ENCODE measurements at places on chromosomes 5 and 9.

GRCh38 chr9:90825586-90825985, 24.0 kb downstream of the SYK start:
- no peak for DNase-seq

- DNase-seq = no peak
These were observed 80.8 kb downstream of the TLR4 start for GRCh38 chr9:117784996-117785395.

GRCh38 chr5:6419340-6419852, 29.3 kb upstream of the UBE2QL1 start:
- DNase-seq = no peak

GRCh38 chr5:172493002-172493401, 38.7 kb upstream of the SH3PXD2B start:
- no peak for DNase-seq

DNA sequence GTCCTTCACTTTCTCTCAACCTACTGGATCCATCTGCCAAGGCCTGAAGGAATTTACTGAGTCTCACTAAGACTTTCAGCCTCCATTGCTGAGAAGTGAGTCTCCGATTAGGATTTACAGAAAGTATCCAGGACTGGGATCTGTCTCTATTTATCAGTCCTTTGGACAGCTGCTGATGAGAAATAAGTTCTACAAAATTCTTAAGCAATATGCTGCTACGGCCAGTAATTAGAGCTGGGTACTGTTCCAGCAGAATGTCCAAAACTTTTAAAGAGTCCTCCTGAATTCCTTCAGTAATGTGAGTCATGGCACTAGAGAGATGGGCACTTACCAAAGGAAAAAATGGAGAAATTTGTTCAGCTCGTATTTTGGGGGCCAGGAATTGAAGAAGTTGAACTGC, 5.9 kb downstream of the TEX10 start:
- peak; percentile 82 for DNase-seq

DNA sequence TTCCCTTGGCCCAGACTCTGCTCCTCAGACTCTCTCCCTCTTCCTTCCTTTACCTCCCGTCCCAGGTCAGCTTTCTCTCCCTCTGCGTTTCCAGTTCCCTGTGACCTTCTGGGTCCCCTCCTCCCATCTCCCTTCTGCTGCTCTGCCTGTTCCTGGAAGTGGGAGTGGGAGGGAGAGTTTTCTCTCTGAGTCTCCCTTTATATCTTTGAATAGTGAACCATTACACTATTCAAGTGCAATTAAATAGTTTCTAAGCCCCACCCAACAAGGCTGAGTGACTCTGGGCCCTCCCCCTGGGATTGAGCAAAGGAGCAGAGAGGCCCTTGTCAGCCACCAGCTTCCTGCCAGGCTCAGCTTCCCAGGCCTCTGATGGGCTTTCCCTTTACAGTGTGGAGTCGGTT, 34.8 kb downstream of the THBS4 start:
- no peak for DNase-seq

DNA sequence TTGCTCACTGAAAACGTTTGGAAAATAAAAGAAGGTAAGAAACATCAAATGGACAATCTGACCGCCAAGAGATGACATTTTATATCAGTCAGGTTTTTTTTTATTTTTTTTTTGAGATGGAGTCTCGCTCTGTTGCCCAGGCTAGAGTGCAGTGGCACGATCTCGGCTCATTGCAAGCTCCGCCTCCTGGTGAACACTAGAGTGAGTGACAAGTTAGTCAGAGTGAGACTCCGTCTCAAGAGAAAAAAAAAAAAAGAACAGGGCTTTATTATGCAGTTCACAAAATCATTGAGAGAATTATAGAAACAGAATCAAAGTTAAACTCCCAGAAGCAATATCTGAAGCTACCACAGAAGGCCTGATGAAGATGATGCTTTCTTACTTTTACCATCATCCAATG, 70.1 kb downstream of the DTWD2 start:
- no peak for DNase-seq

DNA sequence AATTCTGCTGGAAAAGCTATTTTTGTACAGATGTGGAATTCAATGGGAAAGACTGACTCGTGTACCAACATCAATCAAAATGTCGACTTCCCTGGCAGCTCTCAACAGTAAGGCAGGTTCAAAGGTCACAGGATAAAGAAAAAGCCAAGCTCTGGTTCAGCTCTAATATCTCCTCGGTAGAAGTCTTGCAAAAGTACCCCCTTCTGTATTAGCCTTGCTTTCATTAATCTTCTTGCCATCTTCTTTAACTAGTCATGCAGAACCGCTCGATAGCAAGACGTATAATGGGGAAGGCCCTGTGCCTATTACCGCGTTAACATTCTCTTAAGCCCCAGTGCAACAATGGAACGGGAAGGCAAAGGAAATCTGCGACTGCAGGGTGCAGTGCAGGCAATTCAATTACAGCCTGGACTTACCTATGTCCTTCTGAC, 201.2 kb downstream of the GAPVD1 start:
- DNase-seq = no peak

GRCh38 chr5:160291467-160291866, 20.9 kb downstream of the CCNJL start:
- no peak for DNase-seq

GRCh38 chr5:133914434-133914833, 54.0 kb downstream of the C5orf15 start:
- no peak for DNase-seq

DNA sequence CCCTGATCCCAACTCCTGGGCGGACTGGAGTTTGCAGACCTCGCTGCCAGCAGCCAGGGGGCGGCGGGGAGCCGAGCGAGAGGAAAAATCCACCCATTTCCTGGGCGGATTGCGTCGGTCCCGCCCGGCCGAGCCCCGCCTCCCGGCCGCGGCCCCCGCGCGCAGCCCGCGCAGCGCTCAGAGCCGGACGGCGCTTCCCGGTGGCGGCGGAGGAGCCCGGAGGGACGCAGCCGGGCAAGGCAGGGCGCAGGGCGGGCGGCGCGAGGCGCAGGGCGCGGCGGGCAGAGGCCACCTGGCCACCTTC, at the start of gene OLFM1:
OLFM1 (plus strand) TSS at position 180 of the 304 bp plus-strand sequence. CDS start 322 bp downstream, outside the sequence.
- DNase-seq = peak; percentile 75

- no peak for DNase-seq
These were observed 126.8 kb downstream of the TMEM174 start for GRCh38 chr5:73299665-73300336.

DNA sequence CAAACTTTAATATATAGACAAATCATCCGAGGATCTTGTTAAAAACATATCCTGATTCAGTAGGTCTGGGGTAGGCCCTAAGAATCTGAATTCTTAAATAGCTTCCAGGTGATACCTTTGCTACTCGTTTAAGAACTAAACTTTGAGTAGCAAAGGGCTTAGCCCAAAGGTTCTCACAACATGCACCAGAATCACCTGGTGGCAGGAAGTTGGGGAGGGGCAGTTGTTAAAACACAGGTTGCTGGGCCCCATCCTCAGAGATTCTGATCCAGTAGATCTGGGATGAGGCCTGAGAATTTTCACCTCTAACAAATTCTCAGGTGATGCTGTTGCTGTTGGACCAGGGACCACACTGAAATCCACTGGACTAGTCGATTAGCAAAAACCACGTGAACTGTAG, 20.0 kb upstream of the RGMB start:
- no peak for DNase-seq

DNA sequence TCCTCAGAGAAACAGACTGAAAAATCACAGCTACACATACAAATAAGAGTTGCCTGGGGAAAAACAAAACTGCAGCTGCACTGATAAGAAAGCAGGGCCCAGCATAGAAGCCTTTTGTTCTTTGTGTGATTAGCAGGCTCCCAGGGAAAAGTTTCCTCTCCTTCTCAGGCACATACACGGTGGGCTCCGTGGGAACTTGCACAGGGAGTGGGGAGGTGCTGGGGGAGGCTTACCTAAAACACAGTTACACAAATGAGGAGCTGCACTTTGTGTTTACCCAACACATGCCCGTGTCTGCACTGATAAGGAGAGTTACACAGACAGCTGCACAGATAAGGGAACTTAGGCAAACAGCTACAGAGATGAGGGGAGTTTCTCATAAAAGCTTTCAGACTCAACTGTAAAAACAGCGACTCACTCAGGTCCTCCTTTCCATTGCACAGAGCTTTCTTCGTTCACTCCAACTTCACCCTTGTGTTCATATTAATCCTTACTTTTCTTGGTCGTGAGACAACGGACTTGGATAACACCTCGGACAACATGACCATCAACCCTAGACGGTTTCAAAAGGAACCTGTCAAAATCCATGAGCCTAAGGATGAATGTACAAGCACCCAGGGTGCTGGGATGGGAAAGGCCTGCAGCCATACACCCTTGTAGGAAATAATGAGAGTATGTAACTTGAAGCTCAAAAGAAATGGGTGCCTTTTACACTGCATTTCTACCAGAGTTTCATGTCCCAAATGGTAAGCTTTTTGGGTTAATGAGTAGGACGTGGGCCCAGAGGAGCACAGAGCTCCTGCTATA, 50.8 kb downstream of the SERINC5 start:
- DNase-seq = no peak

- peak; percentile 90 for DNase-seq
These were observed 105.8 kb downstream of the EFNA5 start for GRCh38 chr5:107564931-107565372.

DNA sequence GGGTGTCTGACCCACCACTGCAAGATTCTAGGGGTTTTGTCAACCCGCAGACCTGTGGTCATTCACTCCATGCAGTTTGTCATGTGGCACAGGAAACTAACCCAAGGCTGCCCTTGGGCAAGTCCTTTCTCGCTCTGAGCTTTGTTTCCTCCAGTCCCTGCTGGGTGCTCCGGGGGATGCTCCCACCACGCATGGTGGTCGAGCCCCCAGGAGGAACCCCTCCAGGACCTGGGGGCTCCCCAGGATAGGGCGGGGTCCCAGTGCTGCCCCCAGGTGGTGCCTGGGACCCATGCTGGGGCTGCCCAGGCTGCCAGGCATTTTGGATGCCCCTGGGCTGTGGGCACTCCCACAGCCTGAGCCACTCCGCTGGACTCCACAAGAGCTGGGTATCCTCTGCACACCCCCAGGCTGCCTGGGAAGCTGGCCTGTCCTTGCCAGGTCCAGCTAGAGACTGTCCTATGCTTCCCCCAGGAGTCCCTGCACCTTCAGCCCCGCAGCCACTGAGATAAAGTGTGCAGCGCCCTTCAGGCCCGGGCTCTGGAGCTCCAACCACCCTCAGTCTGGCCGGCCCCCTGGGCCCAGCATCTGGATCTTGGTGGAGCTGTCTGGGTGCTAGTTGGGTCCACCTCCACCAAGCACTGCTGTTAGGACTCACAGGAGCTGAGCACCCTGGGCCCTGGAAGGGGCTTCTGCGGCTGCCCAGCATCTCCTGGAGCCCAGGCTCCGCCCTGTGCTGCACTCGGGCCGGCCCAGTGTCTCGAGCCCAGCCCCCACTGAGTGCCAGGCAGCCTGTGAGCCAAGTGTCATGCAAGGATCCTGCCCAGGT, 104.3 kb downstream of the PHF2 start:
- no peak for DNase-seq

GRCh38 chr5:88676637-88677375, 206.2 kb downstream of the MEF2C start:
- no peak for DNase-seq

DNA sequence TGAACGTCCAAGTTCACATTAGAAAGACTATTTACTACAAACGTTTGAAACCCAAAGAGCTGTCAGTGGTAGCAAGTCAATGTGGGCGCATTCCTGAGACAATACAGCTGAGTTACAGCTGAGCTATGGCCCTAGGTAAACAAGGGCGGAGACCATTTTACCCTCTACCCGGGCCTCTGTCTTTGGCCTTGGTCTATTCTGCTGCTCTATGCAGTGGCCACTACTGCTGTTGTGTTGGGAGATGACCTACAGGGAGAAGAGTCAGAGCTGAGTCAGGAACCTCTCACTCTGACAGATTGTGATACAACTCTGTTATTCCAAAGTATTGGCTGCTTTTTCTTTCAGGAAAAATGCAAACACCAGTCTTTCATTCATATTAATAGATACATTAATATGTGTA, 700.6 kb downstream of the SEMA5A start:
- no peak for DNase-seq

DNA sequence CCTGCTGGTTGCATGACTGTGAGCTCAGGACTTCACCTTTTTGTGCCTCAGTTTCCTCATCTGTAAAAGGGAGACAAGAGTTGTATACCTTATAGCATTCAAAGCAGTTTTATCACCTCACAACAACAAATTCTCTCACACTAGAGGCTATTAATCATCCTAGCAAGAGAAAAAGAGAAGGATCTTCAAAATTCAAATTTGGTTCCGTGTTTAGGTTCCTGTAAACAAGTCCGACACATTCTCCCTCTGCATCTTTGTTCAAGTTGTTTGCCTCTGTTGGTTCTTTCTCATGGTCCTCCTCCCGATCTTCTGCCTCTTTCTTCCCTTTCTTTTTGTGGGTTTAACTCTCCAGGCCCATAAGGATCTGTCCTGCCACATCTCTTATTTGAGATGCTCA, 218.0 kb downstream of the PIK3R1 start:
- no peak for DNase-seq

DNA sequence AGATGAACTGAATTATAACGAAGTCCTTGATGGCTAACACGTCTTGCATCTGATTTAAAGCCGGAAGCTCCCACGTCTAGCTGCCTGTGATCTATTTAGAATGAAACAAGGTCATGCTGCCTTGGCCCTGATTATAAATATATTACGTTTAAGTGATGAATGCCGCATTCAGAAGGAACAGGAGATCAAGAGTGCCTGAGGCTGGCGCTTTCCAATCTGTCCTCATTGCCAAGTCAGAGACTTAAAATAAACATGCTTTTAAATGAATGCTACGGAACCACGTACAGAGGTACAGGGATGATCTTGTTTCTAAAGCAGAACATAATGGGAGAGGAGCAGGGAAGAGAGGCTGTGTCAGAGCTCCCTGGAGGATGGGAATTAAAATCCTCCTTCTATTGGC, 292.8 kb downstream of the TLE1 start:
- no peak for DNase-seq

Data from adipocyte (in vitro differentiated cells).